Lower lobe of right lung (tissue), 2 donors: ENCODE measurements at places on chromosomes 16 and 17. TPM values are rescaled to one million over a fixed set of nuclear protein-coding genes. Genes with fewer than 3 reads are reported as not detected.

Gene AOC2
- 2.1 TPM for total RNA-seq

GRCh38 chr17:514584-514983, 162.0 kb upstream of the RPH3AL start:
- H3K27me3 ChIP-seq: no peaks in the 10 kb centered on the region
- no peak overlapping the region for H3K4me3 ChIP-seq
- no peak for DNase-seq
- H3K4me1 ChIP-seq: peaks cover 10% of the 10 kb centered on the region
- peaks cover 24% of the 10 kb centered on the region for H3K36me3 ChIP-seq
- no peak overlapping the region for H3K27ac ChIP-seq

- DNase-seq: no peak
- H3K4me3 ChIP-seq: no peak overlapping the region
- no peak overlapping the region for H3K27ac ChIP-seq
- H3K4me1 ChIP-seq: no peaks in the 10 kb centered on the region
Observed at GRCh38 chr17:59490216-59490615, 75.2 kb upstream of the DHX40 start.

Gene C16orf96
- 0.21 TPM for total RNA-seq

DNA sequence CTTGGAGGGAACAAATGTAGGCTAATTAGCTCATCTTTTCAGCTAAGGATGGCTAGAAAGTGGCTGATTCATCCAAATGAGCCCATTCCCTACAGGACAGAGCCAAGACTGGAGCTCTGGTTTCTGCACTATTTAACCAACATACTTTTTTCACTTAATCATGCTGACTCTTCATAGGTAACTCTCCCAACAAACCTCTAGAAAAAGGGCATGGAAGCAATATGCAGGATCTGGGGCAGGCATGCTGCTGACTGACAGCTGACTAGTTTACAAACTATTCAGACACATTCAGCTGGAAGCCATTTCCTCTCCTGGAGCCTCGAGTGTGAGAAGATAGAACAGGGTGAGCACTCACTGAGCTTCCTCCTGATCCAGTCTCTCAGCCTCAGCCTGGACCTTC, 6.2 kb downstream of the BECN1 start:
- no peak overlapping the region for H3K27ac ChIP-seq
- no peak for DNase-seq
- peaks cover 99% of the 10 kb centered on the region for H3K36me3 ChIP-seq
- H3K27me3 ChIP-seq: no peaks in the 10 kb centered on the region
- H3K4me3 ChIP-seq: no peak overlapping the region
- H3K4me1 ChIP-seq: peaks cover 12% of the 10 kb centered on the region

Gene SDK2
- total RNA-seq: 1.4 TPM

Gene USP10
- total RNA-seq: 62.7 TPM

Gene COG1
- total RNA-seq: 36.4 TPM

- peaks cover 14% of the 10 kb centered on the region for H3K4me1 ChIP-seq
- H3K27me3 ChIP-seq: no peaks in the 10 kb centered on the region
- no peak for DNase-seq
- H3K4me3 ChIP-seq: no peak overlapping the region
- H3K27ac ChIP-seq: no peak overlapping the region
Observed at GRCh38 chr17:31598921-31599571, 207.6 kb downstream of the RAB11FIP4 start.

DNA sequence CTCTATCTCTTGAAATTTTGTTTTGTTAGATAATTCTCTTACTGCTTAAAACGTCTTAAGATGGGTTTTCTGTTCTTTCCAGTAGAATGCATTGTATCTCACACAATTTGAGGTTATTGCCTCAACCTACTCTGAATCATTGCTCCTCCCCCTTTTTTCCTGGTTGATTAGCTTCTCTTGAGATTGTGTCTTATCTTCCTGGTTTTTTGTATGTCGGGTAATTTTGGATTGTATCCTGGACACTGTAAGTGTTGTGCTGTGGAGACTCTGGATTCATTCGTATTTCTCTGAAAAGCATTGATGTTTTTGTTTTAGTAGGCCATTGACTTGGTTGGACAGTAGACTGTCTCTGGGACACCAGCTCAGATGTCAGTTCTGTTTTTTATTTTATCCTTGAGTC, 26.1 kb downstream of the PRKCB start:
- H3K4me1 ChIP-seq: peaks cover 31% of the 10 kb centered on the region
- H3K27ac ChIP-seq: no peak overlapping the region
- no peak overlapping the region for H3K4me3 ChIP-seq
- DNase-seq: no peak

- peaks cover 15% of the 10 kb centered on the region for H3K27me3 ChIP-seq
- no peak overlapping the region for H3K4me3 ChIP-seq
- H3K36me3 ChIP-seq: no peaks in the 10 kb centered on the region
- H3K4me1 ChIP-seq: peaks cover 13% of the 10 kb centered on the region
- DNase-seq: no peak
- H3K27ac ChIP-seq: no peak overlapping the region
Observed at GRCh38 chr17:73549841-73550430, 94.3 kb downstream of the SDK2 start.

- H3K4me3 ChIP-seq: peak overlapping the region; percentile 39
- H3K36me3 ChIP-seq: peaks cover 19% of the 10 kb centered on the region
Observed at GRCh38 chr16:1990351-1991134, 773 bp downstream of the SYNGR3 start.

- no peaks in the 10 kb centered on the region for H3K27me3 ChIP-seq
- DNase-seq: no peak
- H3K27ac ChIP-seq: no peak overlapping the region
- H3K4me3 ChIP-seq: no peak overlapping the region
- no peaks in the 10 kb centered on the region for H3K4me1 ChIP-seq
Observed at GRCh38 chr16:87241137-87241771, 75.9 kb downstream of the C16orf95 start.

- H3K27ac ChIP-seq: no peak overlapping the region
- peaks cover 13% of the 10 kb centered on the region for H3K4me1 ChIP-seq
- H3K27me3 ChIP-seq: peaks cover 99% of the 10 kb centered on the region
Observed at GRCh38 chr17:48644910-48645557, 18.9 kb upstream of the HOXB9 start.

Gene FA2H
- 2.5 TPM for total RNA-seq

- no peaks in the 10 kb centered on the region for H3K36me3 ChIP-seq
- no peak overlapping the region for H3K4me3 ChIP-seq
- no peak for DNase-seq
- H3K27ac ChIP-seq: no peak overlapping the region
Observed at GRCh38 chr17:36675250-36675649, 73.9 kb downstream of the MRM1 start.

GRCh38 chr16:49953090-49953489, 71.9 kb upstream of the CNEP1R1 start:
- no peak for DNase-seq
- no peaks in the 10 kb centered on the region for H3K36me3 ChIP-seq
- no peak overlapping the region for H3K4me3 ChIP-seq
- no peaks in the 10 kb centered on the region for H3K27me3 ChIP-seq
- no peak overlapping the region for H3K27ac ChIP-seq
- H3K4me1 ChIP-seq: no peaks in the 10 kb centered on the region

Gene UMOD
- total RNA-seq: not detected

- DNase-seq: no peak
- H3K36me3 ChIP-seq: no peaks in the 10 kb centered on the region
- no peaks in the 10 kb centered on the region for H3K4me1 ChIP-seq
- H3K27ac ChIP-seq: no peak overlapping the region
- no peak overlapping the region for H3K4me3 ChIP-seq
Observed at GRCh38 chr17:70022175-70022574, 52.9 kb upstream of the KCNJ16 start.

- no peak overlapping the region for H3K4me3 ChIP-seq
- no peaks in the 10 kb centered on the region for H3K27me3 ChIP-seq
- DNase-seq: no peak
- H3K27ac ChIP-seq: no peak overlapping the region
Observed at GRCh38 chr16:81366316-81366932, 51.7 kb downstream of the GAN start.

Gene IL21R
- total RNA-seq: 6.0 TPM

Gene ACBD4
- total RNA-seq: 16.6 TPM

DNA sequence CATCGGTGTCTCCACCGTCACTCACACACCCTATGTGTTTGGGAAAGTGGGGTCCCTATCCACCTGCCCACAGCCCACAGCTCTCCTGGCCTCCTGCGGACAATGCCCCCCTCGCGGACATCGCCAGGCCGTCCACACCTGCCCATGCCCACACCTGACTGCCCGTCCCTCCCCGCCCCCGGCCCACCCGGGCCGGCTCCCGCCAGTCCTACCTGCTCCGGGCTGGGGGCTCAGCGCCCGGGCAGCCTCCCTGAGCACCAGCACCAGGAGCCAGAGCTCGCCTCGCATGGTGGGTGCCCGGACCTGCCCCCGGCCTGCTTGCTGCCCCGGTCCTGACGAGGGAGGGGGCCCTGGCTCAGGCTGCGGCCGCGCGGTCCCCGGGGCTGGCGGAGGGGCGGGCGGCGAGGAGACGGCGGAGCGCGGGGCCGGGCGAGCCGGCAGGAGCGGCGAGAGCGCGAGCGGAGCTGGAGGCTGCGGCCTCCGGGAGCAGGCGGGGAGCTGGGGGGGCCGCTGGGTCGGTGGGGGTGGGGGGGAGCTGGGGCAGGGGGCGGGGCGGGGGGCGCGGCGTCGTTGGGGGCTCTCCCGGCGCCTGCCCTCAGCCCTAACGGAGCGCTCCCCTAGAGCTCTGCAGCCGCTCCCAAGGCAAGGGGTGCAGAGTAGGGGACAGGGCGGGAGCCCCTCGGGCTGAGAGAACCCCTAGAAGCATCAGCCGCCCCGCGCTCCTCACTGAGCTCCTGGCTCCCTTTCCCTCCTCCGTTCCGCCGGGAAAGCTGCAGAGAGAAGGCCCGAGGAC, at the start of gene PLXDC1:
Gene PLXDC1 (minus strand): TSS at position 488 of the 793 bp plus-strand sequence. CDS start 200 bp downstream, at position 288.
- H3K4me3 ChIP-seq: peak within 1 kb of the TSS; percentile 78
- peaks cover 12% of the 10 kb centered on the region for H3K27me3 ChIP-seq
- H3K27ac ChIP-seq: peak within 1 kb of the TSS; percentile 25
- DNase-seq: no peak

- no peaks in the 10 kb centered on the region for H3K36me3 ChIP-seq
- H3K4me3 ChIP-seq: no peak overlapping the region
- DNase-seq: peak; percentile 58
- no peak overlapping the region for H3K27ac ChIP-seq
- H3K4me1 ChIP-seq: peaks cover 57% of the 10 kb centered on the region
- H3K27me3 ChIP-seq: no peaks in the 10 kb centered on the region
Observed at GRCh38 chr16:17358355-17358754, 112.4 kb downstream of the XYLT1 start.

- H3K36me3 ChIP-seq: no peaks in the 10 kb centered on the region
- no peaks in the 10 kb centered on the region for H3K4me1 ChIP-seq
- DNase-seq: no peak
Observed at GRCh38 chr16:28033870-28034269, 29.6 kb downstream of the GSG1L start.

DNA sequence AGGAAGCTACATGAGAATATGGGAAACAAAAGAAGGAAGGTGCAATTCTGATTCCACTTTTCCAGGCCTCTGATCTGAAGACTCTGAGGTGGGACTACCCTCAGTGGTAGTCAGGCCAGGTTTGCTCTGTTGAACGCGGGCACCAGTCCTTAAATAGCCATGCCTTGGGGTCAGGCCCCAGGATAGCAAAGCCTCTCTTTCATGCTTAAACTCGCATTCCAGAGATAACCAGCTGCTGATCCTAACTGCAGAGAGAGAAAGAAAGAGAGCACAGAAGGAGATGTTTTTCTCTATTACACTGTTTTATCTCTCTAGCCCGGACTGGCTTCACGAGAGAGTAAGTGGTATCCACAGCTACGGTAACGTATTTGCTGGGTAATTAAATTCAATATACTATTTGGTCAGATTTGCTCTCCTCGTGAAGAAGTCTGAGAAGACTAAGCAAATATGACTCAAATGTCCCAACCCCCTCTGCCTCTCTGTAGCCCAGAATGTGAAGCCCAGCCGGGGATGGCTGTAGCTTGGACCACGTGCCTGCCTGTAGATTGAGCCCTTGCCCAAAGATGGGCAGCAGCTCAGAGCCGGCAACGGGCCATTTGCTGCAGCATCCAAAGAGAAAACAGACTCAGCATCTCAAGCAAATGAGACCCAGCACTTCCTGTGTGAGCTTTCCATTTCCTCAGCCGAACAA, 122.2 kb downstream of the SMG6 start:
- H3K4me3 ChIP-seq: no peak overlapping the region
- no peaks in the 10 kb centered on the region for H3K27me3 ChIP-seq
- H3K27ac ChIP-seq: peak overlapping the region; percentile 76
- peaks cover 66% of the 10 kb centered on the region for H3K4me1 ChIP-seq
- DNase-seq: no peak

- H3K4me3 ChIP-seq: no peak overlapping the region
- H3K27me3 ChIP-seq: no peaks in the 10 kb centered on the region
- H3K4me1 ChIP-seq: peaks cover 30% of the 10 kb centered on the region
- H3K36me3 ChIP-seq: no peaks in the 10 kb centered on the region
- H3K27ac ChIP-seq: peak overlapping the region; percentile 41
- DNase-seq: no peak
Observed at GRCh38 chr16:66905633-66906539, 12.8 kb downstream of the CDH16 start.

DNA sequence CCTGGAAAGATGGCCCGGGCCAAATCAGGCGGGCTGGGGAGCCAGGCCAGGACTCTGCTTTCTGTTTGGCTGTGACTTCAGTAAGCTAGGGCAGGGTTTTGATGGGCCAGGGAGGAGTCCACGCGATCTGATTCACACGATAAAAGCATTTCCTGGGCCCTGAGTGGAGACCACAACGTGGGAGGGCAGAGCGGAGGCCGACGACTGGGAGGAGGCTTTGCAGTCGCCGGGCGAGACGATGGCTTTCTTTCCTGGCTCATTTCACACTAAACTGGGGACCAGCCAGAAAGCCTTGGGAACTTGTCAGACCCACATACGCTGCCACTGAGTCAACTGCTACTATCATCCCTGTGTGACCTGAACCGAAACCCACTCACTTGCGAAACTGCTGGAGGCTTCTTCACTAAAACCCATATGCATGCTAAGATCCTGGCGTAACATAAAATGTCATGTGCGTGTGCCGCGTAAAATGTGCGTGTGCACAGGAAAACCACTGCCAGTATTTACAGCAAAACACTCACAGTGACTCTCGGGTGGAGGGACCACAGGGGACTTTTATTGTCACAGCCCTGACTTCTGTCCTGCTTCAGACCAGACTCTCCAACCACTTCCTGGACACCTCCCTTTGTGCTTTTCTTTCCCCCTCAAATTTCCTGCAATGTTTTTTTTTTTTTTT, 14.2 kb upstream of the RHBDF2 start:
- H3K4me1 ChIP-seq: peaks cover 36% of the 10 kb centered on the region
- H3K27ac ChIP-seq: peak overlapping the region; percentile 76
- peak; percentile 67 for DNase-seq
- peak overlapping the region; percentile 40 for H3K4me3 ChIP-seq
- H3K36me3 ChIP-seq: no peaks in the 10 kb centered on the region

- no peaks in the 10 kb centered on the region for H3K27me3 ChIP-seq
- H3K4me1 ChIP-seq: peaks cover 9% of the 10 kb centered on the region
- DNase-seq: no peak
- H3K36me3 ChIP-seq: peaks cover 73% of the 10 kb centered on the region
Observed at GRCh38 chr16:14576532-14576931, 53.5 kb downstream of the PARN start.

DNA sequence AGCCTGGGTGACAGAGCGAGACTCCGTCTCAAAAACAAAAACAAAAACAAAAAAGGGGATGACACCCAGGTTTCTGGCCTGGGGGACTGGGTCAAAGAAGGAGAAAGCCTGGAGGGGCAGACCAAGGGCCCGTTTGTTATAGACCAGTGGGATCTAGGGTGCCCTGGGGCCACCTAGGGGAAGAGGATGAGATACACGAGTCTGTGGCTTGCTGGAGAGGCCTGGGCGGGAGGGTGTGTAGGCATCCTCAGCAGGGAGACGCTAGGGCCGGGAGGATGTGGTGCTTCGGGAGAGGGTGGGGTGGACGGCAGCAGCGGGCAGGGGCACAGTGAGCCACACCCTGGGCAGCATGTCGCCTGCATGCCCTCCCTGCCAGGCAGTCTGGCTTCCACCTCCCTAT, 17.1 kb upstream of the CRK start:
- H3K27ac ChIP-seq: no peak overlapping the region
- peaks cover 99% of the 10 kb centered on the region for H3K36me3 ChIP-seq
- H3K27me3 ChIP-seq: no peaks in the 10 kb centered on the region
- no peak overlapping the region for H3K4me3 ChIP-seq

Gene CAPN15
- total RNA-seq: 44.3 TPM
